HT1080 (cell line): ENCODE measurements at places on chromosomes 1 and 21.

GRCh38 chr1:201022820-201023516, 546 bp downstream of the KIF21B start:
- peak; percentile 18 for DNase-seq

- peak; percentile 51 for DNase-seq
These were observed 96.7 kb upstream of the TRABD2B start for GRCh38 chr1:48093696-48094528.

- no peak for DNase-seq
These were observed 7.4 kb upstream of the SVBP start for GRCh38 chr1:42824481-42825035.

DNA sequence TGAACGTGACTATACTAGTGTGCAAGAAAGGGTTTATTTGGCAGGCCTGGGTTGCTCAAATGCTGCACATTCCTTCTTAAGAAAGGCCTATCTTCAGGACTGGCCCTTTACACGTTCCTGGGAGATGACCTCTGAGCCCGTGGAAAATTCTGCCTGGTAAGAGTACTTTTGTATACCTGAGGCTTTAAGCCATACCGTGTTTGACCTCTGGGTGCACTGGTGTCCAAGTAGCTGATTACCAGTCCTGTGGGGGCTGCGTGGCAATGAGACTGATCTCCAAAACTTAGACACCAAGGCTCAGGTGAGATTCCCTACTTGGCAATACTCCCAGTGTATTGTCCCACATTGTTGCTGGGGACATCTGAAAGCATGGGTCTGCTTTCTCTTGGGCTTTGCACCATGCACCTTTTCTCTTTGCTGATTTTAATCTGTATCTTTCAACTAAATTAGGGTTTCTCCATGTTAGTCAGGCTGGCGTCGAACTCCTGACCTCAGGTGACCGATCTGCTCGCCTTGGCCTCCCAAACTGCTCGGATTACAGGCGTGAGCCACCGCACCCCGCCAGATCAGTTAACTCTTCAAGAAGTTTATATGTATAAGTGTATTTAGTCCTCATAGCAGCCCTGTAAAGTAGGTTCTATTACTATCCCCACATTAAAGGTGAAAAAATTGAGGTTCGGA, 44.5 kb downstream of the TRIM33 start:
- DNase-seq: no peak

- DNase-seq: peak; percentile 79
These were observed 104.0 kb downstream of the BRINP2 start for GRCh38 chr1:177274687-177275211.

- DNase-seq: no peak
These were observed 14.2 kb downstream of the RGS1 start for GRCh38 chr1:192589813-192590212.

DNA sequence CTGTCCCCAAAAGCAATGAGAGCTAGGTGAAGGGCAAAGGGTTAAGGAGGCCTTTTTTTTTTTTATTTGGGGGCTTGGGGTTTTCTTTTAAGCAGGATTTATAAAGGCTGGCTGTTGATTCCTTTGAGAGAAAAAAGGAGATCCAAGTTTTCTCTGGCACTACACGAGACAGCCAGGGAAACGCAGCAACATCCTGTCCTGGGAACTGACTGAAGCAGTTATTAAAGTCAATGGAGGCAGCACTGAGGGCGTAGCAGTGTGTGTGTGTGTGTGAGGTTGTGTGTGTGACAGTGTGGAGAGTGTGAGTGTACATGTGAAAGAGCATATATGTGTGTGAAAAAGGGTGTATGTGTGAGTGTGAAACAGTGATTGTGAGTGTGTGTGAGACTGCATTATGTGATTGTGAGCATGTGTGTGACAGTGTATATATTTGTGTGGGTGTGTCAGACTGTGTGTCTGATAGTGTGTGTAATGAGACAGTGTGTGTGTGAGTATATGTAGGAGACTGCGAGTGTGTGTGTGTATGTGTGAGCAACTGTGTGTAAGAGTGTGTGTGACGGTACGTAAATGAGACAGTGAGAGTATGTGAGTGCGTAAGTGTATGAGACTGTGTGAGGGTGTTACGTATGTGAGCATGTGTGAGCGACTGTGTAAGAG, 65.9 kb upstream of the TIAM1 start:
- no peak for DNase-seq

DNA sequence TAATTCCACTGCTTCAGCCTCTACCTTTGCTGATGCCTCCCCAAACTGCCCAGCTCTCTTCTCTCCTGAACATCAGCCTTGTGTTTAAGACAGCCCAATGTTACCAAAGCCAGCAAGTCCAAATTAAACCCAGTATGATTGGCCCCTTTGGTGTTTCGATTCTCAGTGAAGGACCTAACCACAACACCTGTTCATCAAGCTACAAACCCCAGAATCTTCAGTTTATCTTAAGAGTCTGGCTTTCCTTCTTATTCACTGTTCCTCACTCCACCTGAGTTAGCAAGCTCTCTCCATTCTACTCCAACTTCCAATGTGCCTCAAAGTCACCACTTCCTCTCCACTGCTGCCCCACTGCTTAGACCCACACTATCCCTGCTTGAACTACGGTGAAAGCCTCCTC, 25.5 kb upstream of the ITPKB start:
- no peak for DNase-seq
